ENCODE measurements at places on chromosomes 3 and 15.

GRCh38 chr3:175941352-175941751, 1082.2 kb downstream of the NAALADL2 start:
- DNase-seq = peak; percentile 24

DNA sequence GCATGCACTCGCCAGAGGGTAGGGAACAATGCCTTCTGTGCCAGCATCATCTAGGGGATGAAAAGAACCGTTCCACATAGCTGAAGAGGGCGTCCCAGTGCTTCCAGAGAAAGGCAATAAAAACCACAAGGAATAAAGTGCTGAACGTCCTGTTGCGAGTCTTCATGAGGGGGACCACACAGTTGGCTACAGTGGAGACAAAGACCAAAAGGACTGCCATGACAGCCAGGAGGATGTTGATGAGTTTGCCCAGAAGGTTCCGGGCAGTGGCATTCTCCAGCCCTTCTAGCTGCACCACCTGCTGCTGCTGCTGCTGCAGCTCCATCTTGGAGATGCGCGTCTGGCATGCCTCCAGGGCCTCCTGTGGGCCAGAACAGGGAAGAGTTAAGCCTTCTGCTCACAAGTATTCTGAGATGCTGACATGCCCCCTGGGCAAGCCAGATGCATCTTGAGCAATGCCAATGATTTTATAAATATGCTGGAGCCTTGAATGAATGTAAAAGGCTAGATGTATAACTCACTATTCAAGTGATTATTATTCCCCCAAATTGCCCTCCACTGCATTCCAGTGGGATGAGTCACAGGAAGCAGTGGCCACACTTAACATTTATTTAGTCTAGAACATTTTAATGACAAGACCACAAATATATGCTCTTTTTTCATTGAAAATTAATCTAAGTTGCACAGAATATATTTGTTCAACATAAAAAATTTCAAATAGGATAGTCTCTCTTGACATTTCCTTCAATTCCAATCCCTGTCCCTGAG, 45.1 kb upstream of the PLXND1 start:
- DNase-seq = peak; percentile 84

- no peak for DNase-seq
Observed at GRCh38 chr3:50015918-50016317, 72.8 kb upstream of the RBM5 start.

- no peak for DNase-seq
Observed at GRCh38 chr3:79233431-79234060, 534.3 kb downstream of the ROBO1 start.

DNA sequence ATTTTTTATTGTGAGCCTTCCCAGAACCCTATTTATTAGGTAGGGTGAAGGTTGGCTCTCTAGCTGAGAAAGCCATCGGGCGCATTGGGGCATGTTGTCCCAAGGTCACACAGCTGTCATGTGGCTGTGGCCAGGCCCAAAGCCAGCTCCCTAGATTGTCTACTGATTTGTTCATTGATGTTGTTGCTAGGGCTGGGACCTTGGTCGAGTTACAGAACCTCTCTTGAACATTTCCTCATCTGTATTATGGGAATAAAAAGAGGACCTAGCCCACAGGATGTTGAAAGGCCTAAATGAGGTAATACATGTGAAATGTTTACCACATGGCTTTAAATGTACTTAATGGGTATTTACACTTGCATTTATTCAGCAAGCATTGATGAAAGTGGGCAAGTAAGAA, 252.5 kb downstream of the SUCLG2 start:
- no peak for DNase-seq

DNA sequence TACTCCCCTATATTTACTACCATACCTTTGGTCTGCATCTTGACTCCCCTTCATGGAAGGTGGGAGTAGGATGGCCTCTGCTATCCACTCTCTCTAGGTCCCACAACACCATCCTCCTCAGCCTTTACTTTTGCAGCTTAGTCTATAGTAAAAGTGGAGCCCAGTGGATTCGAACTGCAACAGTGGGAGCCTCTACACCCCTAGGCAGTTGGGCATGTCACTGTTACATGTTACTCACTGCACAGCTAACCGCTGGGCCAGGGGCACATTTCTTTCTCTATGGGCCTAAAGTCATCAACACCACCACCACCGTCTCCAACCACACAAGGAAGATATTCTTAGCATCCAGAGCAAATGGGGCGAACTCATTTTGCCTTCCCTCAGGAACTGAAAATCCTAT, 62.9 kb downstream of the KLF13 start:
- DNase-seq = no peak

- peak; percentile 80 for DNase-seq
Observed at GRCh38 chr3:123678108-123678511, 93.3 kb upstream of the HACD2 start.

DNA sequence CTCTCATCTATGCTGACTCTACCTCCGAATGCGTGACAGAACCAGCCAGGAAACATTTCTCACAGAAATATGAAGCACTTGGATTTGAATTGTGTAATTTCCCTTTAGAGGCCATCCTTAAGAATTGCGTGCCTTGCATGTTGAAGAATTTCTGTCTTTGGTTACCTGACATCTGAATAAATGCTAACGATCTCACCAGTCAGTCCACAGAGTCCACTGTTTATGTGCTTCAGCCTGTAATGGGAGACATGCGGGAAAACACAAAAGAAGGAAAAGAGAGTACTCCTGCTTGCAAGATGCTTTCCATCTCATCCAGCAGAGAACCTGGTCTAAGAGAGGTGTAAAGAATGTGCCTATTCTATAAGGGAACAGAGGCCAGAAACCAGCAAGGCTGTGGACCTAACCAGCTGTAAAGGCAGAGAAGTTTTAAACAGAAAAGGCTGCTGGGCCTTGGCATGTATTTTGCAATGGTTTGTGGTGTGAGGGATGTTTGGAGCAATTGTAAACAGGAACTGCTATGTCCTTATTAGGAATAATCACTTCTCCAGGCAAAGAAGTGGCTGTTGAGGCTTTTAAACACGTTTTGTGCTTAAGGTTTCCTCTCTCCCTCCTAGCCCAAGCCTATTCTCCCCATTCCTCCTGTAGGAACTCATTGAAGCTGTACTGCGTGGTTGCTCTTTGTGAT, 36.4 kb upstream of the BOC start:
- peak; percentile 16 for DNase-seq

DNA sequence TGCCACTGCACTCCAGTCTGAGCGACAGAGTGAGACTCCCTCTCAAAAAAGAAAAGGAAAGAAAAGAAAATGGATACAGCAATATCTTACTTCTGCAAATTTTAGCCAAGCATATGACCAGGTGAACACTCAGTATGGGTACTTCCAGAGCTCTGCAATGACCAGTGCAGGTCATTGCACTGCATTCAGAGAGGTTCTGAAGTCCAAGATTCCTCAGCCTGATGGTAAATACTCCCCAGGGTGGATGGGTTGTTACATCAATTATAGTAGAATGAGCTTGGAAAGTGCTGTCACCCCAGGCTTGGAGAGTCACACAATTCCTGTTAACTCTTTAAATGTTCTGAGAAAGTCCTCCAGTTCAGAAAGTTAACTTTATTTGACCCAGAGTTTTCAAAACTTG, 103.7 kb downstream of the RPLP1 start:
- no peak for DNase-seq

GRCh38 chr15:85749261-85750151, 45.2 kb downstream of the KLHL25 start:
- DNase-seq = peak; percentile 37

DNA sequence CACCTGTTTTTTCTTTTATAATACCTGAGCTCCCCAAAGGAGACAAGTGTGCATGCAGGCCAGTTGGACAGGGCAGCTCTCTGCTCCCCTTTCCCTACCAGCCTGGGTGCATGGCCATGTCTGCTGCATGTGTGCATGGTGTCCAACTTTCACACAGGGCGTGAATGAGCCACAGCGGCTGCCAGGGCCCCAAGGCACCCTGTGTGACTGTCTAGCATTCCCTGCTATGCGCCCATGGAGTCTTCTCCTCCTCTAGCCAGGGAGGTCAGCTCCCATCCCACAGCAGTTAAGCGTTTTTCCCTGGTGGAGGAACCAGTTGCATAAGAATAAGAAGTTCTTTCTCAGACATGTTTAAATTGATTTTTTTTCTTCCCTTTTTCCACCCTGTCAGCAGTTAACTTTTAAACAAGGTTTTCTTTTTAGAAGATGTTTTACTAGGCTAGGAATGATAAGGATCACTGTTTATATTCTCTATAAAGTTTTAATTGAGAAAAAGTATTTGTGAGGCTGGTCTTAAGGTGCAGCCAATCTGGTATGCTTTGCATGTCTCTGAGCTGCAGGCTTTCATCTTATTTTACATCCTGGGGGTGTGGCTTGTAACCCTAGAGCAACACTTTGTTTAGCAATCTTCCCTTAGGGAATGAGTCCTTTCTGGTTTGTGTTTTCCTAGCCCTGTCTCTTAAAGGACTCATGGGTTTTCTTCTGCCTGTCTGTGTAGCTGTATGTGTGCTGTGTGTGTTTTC, 20.5 kb upstream of the OR5H1 start:
- DNase-seq = no peak

- DNase-seq = no peak
Observed at GRCh38 chr15:101646672-101647071, 5.5 kb downstream of the TM2D3 start.

GRCh38 chr3:197428117-197428801, 127.5 kb downstream of the BDH1 start:
- peak; percentile 56 for DNase-seq

DNA sequence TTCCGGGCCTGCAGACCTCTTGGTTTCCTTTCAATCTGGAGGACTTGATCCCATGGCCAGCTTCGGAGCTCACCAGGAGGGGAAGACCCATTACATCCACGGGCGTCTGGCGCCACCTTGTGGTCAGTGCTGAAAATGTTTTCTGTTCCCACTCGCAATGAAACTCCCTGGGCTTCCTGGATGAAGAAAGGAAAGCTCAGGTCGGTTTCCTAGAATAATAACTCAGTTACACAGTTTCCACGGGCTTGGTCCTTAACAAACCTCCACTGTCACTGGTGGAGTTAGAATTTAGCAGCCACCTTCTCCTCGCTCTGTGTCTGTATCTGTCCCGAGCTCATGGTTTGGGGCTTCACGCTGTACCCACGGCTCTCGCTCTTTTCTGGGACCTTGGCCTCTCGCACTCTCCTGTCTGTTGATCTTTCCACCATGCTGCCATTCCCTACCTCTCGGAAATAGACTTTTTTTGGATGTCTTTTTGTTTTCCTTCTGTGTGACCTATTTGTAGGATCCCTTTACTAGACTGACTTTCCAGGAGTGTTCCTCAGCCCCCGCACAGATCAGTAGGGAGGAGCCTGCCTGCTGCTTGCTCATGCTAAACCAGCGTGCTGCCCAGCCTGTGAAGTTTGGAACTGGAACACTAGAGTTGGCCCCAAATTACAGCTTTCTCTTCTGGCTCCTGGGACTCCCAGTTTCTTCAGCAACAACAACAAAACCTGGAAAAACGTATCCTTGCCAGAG, 56.3 kb downstream of the IL20RB start:
- DNase-seq = peak; percentile 93

DNA sequence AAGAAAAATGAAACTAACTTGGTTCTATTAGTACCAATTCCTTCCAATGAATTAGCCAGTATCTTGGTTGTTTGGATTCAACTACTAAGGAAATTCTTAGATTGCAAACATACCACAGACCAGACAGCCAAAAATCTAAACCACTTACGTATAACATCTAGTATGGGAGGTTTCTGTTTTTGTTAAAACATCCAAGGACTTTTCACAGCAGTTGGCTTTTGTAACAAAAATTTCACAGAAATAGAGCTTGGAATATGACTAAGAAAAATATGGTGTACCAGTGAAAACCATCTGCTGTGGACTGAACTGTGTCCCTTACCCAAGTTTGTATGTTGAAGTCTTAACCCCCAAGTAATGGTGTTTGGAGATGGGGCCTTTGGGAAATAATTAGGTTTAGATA, 199.2 kb downstream of the OTOL1 start:
- DNase-seq = peak; percentile 3

GRCh38 chr3:183244219-183244618, 8.8 kb upstream of the B3GNT5 start:
- DNase-seq = peak; percentile 26

- DNase-seq = no peak
Observed at GRCh38 chr15:75669191-75669878, 21.6 kb downstream of the SNX33 start.

DNA sequence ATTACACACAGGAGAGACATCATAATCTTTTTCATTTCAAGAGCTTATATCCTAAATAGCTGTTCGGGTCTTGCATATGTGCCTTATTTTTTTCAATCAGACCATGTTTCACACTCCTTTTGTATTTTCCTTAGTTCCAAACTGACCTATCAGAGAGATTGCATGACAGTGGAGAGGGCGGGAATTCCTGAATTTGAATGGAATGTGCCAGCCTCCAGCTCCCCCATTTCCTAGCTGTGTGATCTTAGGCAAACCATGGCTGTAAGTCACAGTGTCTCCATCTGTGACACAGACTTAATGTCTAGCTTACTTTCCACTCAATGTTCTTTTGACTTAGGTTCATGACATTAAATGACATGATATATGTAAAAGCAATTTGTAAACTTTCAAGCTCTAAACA, 62.0 kb upstream of the CSTA start:
- DNase-seq = no peak

GRCh38 chr15:79028411-79028964, 62.1 kb downstream of the RASGRF1 start:
- DNase-seq = peak; percentile 56

DNA sequence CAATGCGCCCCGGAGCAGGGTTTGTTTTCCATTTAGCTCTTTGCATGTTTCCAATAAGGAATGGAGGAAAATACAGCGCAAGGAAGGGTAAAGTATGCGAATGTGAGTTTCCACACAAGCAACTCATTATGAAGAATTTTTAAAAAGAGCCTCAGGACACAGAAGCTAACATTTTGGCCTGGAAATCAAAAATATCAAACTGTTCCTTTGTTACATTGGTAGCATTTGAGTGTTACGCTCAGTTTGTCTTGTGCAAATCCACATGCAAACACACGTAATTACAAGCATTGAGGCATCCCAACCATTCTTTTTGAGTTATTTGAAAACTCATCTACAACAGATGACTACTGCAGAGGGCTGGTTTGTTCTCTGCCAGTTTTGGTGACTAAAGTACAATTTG, 93.0 kb upstream of the SNRPA1 start:
- DNase-seq = no peak

DNA sequence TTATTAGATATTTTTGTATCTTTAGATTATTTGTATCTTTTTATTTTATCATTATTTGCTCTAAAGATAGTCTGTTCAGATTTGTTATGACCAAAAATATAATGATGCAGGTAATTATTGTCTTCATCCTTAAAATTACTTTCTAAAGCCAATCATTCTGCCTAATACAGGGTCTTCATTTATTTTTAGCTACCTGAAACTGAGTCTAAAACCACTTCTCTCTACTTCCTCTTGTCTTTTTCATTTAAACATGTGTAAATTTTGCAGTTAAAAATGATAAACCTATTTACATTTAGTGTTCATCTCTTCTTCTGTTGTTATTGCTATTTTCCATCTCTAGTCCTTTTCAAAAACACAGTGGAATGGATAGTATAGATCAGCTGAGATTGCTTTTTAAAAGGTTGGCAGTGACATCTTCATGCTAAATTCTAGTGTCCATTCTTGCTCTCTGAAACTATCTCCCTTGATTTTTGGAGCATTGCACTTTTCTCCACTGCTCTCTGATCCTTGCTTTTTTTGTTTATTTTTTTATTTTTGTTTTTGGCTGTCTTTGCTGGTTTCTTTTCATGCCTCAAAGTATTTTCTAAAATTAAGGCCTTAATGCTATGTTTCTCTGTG, 91.8 kb downstream of the UBE2E2 start:
- DNase-seq = no peak
